ENCODE measurements at places on chromosomes 7 and 10. TPM values are rescaled to one million over a fixed set of nuclear protein-coding genes. Genes with fewer than 3 reads are reported as not detected.

NRP1 gene
- 0.21 TPM for total RNA-seq

IFIT1B gene
- not detected for total RNA-seq

CALY gene
- total RNA-seq = not detected

- DNase-seq = peak; percentile 16
These were observed 304.4 kb upstream of the LYZL1 start for GRCh38 chr10:28984431-28984830.

DNA sequence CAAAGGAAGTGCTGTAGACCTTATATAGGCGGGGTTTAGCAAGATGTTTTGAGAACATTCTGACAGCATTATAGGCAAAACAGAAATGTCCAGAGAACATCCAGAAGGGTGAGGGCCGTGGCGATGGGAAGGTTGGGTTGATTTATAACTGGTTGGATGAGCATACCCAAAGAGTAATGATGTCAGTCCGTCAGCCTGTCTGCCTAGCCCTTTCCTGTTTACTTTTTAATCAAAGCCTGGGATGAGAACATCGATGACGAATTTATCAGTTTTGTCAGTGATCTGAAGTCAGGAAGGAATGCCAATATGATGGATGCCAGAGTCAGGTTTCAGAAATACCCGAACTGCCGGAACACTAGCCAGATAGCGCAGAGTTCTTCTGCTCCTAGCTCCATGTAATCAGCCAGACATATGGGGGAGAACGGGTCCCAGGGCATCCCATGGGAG is 33.8 kb upstream of the TRIM8 start:
- no peak for DNase-seq

DNA sequence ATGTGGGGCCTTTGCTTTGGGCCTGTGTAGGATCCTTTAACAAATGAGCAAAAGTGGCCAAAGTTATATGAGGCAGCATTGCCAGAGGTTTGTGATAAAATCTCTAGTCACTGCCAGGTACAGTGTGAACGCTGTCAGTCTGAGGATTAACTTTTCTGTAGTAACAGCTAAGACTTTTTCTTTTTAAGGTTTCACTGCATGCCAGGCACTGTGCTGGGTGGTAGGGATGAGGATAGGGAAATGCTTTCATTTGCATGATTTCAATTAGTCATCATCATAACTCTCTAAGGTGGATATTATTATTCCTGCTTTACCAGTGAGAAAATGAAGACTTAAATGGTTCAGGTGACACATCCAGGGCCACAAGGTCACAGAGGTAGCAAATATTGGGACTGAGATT is 79.7 kb upstream of the BMPER start:
- DNase-seq = no peak

DNA sequence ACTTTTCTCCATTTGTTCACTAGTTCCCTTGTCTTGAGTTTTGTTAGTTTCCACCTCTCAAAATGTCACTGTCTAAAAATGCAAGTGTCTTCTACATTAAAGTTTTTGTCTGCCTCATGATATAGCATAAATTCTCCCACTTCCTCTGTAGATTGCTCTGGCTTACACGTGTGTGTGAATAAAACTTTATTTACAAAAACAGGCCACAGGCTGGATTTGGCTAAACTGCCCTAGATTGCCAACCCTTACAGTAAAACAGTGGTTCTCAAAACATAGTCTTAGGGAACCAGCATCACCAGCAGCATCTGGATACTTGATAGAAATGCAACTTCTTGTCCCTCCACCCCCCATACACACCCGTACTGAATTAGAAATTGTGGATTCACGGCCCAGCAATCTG is 207.8 kb downstream of the VTI1A start:
- DNase-seq = no peak

- no peak for DNase-seq
These were observed 37.1 kb downstream of the CAV1 start for GRCh38 chr7:116561697-116562483.

DNA sequence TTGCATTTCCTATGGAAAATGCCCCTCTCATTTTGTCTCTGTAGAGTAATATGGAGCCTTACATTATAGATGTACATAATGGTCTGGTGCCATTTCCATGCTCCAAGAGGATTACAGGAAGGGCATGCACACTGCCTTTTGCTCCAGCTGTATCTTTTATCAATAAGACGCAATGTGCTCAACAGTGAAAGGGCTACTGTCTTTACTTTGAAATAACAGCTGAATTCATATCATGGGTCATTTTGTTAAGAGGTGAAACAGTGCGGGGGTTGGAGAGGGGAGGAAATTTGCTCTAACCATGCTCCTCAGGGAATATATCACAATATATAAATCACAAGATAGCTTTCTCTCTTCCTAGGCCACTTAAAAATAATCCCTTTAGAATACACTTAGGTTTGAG is 77.7 kb downstream of the ICA1 start:
- no peak for DNase-seq

DNA sequence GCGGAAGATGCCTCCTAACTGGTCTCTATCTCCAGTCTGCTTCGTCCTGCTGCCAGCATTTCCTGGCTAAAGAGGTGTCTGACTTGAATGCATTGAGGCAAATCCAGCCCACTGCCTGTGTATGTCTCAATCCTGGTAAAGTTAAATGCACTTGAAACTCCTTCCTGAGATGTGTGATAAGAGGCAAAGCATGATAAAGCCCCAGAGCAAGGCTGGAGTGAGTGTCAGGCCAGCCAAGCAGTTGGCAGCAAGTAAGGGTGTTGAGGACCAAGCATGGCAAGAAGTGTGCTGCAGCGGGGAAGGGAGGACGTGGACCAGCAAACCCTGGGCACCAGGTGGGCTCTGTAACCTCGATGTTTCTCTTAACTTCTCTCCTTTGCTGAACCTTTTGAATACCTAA is 29.1 kb downstream of the LRRC18 start:
- DNase-seq = no peak

DNA sequence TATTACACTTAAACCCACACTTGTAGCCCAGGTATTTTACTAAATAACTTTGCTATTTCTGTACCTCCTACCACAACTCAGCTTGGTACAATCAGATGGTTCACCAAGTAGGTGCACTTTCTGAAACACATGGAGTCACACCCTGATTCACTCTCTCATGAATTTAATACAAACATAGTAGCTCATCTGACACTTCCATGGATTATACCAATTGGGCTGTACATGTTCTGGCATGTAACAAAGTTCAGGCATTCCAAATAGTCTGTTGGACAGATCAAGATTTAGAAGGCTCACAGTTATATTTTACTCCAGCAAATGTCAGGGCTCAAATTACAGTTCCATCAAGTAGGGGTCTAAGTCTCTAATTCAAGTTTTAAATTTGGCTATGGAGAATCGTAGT is 62.2 kb upstream of the RNF148 start:
- DNase-seq = no peak

DNA sequence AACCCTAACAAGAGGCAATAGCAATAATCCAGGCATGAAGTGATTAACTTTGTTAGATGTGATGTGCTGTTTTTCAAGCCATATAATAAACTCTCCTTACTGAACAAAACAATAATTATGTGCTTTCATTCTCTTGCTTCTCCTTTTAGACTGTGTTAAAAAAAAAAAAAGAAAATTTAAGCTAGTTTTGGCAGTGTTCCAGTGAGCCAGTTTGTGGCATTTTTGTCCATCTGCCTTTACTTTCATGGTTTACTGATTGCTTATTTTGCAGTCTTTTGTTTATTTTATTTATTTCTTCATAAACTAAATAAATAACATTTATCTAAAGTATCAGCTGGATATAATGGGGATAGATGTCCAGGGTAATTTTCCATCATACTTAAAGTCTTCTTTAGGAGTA is 625.3 kb downstream of the CNTNAP2 start:
- DNase-seq = no peak
